ENCODE measurements at places on chromosomes 1 and 21.

DNA sequence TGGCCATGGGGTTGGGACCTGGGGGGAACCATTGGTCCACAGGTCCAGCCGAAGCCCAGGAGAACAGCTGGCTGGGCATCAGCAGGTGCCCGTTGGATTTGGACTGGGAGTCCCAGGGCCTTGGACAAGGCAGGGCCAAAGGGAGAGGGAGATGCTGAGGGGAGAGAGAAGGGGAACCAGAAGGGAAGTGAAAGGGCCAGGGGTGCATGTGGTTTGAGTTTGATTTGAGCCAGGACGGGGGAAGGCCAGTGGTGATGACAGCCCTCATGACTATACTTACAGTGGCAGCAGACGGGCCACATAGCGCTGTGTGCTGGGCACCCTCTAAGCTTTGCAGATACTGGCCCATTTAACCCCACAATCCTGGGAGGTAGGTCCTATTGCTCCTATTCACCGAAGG is 18.8 kb downstream of the AGRN start:
- no peak for DNase-seq

GRCh38 chr1:245991266-245991665 is 515.8 kb downstream of the SMYD3 start:
- no peak for DNase-seq

DNA sequence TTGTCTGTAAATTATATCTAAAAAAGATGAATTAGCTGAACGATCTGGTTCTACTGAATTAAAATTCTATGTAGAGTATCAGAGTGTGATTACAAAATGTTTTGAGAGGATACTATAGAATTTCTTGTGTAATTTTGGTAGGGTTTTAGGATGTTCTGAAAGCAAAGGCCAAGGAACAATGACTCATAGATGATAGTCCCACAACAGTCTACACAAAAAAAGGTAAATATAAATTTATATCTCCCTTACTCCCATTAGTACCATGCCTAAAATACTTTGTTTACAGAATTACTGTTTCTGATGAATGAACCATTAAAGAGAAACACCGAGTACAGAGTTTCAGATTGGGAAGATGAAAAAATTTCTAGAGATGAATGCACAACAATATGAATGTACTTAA is 9.5 kb downstream of the EDEM3 start:
- no peak for DNase-seq

- DNase-seq: peak; percentile 87
Observed at GRCh38 chr1:163174524-163175437, 27.9 kb downstream of the RGS5 start.

DNA sequence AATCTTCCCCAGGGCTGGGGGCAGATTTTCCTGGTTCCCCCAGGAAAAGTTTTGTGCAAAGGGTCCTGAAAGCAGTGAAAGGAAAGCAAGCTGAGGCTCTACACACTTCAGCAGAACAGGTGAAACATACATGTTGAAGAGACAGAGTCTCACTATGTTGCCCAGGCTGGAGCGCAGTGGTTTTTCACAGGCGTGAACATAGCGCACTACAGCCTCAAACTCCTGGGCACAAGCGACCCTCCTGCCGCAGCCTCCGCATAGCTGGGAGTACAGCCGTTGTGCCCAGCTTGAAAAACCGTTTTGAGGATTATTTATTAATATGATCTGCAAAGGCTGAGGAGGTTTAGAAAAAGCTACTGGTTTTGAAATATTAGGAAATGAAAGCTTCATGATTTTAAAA is 11.8 kb downstream of the PRDM15 start:
- DNase-seq: no peak

- DNase-seq: no peak
Observed at GRCh38 chr1:92797297-92797696, 12.4 kb upstream of the EVI5 start.

GRCh38 chr1:219416598-219417238 is 196.2 kb downstream of the ZC3H11B start:
- peak; percentile 75 for DNase-seq

- DNase-seq: peak; percentile 58
Observed at GRCh38 chr1:938088-938683, 14.5 kb downstream of the SAMD11 start.

DNA sequence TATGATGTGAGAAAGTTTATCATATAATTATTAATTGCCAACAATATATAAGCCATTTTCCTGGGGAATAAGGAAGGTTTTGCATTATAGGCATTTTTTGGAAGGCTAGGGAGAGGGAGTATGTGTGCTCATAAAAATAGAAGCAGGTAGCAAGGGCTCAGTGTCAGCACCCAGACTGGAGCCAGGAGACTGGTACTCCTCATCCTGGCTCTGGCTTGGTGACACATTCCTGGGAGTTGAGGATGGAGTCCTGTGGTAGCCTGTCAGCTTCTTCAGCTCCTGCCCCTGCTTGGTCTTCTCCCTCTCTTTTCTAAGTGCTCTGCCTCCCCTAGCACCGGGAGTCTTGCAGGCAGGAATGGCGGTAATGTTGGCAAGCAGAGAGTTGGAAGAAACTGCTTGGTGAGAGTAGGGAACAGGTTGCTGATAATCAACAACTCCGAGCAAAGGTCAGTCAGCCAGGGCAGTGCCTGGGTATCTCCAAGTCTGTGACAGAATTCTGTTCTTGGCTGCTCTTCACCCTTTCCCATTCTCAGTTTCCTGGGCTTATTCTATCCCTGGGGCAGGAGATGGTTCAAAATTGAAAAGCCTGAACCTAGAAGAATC is 23.0 kb downstream of the GIPC2 start:
- no peak for DNase-seq

- DNase-seq: no peak
Observed at GRCh38 chr1:3188150-3188971, 119.4 kb downstream of the PRDM16 start.

DNA sequence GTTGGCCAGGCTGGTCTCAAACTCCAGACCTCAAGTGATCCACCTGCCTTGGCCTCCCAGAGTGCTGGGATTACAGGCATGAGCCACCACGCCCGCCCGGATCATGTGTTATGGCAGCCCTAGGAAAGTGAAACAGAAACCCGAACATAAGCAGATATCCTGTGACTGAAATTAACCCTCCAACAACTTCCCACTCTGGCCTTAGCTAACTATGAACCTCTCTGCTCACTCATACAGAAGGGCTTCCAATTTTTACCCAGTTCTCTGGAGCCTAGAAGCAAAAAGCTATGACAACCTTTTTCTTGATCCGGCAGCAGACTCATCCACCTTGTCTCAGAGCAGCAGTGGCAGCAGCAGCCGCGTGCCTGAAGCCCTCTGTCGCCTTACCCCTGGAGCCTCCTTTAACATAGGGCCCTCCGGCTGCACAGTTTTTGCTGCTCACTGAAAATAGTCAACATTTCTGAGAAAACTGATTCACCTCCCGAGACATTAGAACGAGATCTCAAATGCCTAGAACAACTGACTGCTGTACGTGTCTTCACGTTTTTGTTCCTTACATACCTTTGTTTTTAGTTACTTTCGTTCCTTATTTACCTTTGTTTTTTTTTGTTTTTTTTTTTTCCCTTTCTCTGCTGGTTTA is 9.3 kb downstream of the CBR1 start:
- DNase-seq: peak; percentile 32

- DNase-seq: no peak
Observed at GRCh38 chr1:163876546-163876945, 554.8 kb downstream of the NUF2 start.

GRCh38 chr1:246838118-246838456 is 93.7 kb downstream of the AHCTF1 start:
- no peak for DNase-seq

DNA sequence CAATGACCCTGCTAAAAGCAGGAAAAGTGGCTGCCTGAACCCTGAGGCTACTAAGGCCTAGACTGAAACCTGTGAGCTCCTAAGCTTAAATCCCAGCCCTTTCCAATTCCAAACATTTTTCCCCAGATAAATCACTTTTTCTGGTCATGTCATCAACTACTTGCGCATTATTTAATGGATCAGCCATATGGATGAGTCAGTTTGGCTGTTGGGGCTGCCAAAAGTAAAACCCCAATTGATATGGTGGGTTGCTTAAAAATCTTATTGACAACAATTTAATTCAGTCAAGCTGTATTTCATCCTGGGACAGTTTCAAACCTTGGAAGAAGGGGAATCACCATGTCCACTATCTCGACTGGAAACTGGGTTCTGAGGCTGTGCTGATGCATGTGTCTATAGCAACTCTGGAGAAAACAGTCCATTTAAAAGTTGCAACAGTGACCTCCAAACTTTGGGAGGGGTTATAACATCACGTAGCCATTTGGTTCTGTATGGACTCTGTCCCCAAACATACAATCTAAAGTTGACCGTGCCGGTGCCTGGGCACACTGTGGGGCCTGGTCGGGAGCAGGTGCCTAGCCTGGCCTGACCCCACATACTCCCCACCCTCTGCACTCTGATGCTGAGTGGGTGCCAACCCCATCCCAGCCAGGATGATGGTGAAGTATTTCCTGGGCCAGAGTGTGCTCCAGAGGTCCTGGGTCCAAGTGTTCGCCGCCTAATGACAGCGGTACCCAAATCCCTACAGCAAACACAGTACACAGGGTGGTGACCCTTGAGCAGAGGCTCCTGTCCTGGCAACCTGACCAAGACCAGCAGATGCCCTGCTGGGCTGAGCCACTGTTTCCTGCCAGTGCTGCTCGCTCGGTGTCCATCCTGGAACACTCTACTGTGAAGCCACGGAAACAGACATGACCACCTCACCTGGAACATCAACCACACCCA is 46.5 kb upstream of the LRRC52 start:
- no peak for DNase-seq
